ENCODE measurements at places on chromosomes 1 and 21. TPM values are rescaled to one million over a fixed set of nuclear protein-coding genes. Genes with fewer than 3 reads are reported as not detected.
A peak's percentile ranks its signal among the peaks of the same experiment; 100 is the strongest.

- DNase-seq: no peak
Observed at GRCh38 chr21:30979054-30979453, 59.2 kb downstream of the KRTAP19-8 start.

- no peak for DNase-seq
Observed at GRCh38 chr1:55057956-55058298, 18.6 kb downstream of the PCSK9 start.

GRCh38 chr1:18646786-18647410, 16.3 kb downstream of the PAX7 start:
- no peak for DNase-seq

- DNase-seq: no peak
Observed at GRCh38 chr1:25876693-25877077, 1.2 kb upstream of the PAQR7 start.

DNA sequence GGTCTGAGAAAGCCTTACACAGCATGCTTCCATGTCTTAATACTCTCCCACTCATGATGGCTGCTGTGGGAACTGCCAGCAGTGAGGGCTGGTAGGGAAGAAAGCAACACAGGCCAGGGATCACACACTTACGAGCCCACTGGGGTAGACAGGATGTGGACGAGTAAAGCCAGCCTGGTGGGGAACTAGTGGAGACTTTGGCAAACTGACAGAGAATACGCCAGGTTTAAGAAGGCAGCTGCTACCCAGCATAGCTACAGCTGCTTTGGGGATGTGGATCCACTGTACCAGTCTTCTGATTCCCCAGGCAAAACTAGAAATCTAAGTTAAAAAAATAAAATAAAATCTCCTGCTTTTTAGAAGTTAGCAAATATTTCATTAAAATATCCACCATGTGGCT, 664.0 kb downstream of the SMYD3 start:
- DNase-seq: no peak

DNA sequence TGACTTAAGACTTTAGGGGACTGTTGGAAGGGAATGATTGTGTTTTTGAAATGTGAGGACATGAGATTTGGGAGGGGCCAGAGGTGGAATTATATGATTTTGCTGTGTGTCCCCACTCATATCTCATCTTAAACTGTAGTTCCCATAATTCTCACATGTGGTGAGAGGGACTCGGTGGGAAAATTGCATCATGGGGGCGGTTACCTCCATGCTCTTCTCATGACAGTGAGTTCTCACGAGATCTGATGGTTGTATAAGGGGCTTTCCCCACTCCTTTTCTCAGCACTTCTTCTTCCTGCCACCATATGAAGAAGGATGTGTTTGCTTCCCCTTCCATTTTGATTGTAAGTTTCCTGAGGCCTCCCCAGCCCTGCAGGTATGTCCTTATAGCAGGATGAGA, 35.0 kb upstream of the SCAF4 start:
- no peak for DNase-seq

GRCh38 chr1:107277022-107277421, 136.2 kb downstream of the NTNG1 start:
- peak; percentile 22 for DNase-seq

GRCh38 chr1:116152950-116153691, 41.9 kb downstream of the MAB21L3 start:
- no peak for DNase-seq

DNA sequence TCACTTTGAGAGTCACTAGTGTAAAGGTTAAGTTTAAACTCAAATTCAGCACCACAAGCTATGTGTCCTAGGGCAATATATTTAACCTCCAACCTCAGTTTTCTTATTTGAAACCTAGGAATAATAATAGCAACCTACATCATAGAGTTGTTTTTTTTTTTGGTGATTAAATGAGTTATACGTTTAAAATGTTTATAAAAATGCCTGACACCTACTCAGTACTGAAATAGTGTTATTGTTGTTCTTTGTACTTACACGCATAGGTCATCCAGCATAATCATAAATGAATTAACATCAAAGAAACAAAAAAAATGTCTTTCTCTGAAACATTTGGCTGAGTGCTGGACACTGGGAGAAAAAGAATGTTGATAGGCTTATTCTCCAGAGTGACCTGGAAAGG, 266.8 kb upstream of the PRMT6 start:
- no peak for DNase-seq

- peak; percentile 80 for DNase-seq
Observed at GRCh38 chr1:869499-870244, 54.1 kb upstream of the SAMD11 start.

DNA sequence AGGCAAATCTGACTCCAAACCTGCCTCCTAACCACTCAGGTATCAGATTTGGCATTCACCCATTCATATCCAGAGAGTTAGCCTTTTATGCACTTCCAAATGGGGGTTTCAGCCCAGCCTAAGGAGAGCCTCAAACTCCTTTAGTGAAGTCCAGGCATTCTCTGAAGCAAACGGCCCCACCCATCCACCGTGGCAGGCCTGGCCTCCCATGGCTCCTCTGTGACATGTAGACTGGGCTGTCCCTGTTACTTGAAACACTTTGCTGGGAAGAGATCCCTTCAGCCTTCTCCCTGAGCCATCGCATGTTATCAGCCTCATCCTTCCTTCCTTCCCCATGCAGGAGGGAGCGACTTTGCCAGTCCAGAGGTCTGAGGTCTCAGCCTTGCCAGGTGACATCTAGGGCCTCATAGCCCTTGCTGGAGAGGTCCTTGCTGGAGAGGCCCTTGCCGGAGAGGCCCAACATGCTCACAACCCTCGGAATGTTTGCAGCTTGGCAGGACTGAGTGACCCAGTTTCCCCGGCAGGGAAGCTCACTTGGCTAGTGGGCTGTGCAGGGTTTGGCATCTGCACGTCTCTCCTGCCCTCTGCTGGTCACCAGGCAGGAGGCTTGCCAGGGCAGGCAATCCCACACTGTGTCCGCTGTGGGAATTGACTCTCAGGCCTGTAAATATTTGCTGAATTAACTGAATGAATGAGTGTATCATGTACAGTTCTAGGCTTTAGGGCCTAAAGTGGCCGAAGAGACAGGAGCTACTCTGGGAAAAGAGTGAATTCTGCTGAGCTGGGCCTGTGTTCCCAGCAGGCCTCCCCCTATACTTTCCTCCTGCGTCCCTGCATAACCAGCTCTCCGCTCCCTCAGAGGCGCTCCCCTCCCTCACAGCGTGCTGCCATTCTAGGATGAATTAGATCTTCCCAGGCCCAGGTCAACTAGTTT, 26.7 kb upstream of the RBM15 start:
- DNase-seq: peak; percentile 78

DNA sequence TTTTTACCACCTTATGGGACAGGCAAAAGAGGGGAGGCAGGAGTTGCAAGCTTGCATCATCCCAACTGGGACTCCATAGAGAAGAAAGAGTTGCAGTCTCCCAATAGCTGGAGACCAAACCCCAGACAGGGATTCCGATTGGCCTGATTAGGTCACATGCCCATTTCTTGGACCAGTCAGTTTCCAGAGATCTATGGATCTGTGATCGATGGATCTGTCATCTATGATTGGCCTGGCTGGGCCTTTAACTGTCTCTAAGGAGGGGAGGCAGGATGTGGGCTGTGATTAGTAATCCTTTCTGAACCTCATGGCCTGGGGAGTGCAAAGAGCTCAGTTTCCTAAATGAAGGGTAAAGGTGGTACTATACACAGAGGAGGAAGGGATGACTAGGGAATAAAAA, 252.1 kb downstream of the MATN1 start:
- DNase-seq: no peak

- DNase-seq: no peak
Observed at GRCh38 chr1:110880708-110881374, 7.9 kb downstream of the CD53 start.

GRCh38 chr21:44555200-44555875, 3.3 kb downstream of the KRTAP10-3 start:
- DNase-seq: no peak

DNA sequence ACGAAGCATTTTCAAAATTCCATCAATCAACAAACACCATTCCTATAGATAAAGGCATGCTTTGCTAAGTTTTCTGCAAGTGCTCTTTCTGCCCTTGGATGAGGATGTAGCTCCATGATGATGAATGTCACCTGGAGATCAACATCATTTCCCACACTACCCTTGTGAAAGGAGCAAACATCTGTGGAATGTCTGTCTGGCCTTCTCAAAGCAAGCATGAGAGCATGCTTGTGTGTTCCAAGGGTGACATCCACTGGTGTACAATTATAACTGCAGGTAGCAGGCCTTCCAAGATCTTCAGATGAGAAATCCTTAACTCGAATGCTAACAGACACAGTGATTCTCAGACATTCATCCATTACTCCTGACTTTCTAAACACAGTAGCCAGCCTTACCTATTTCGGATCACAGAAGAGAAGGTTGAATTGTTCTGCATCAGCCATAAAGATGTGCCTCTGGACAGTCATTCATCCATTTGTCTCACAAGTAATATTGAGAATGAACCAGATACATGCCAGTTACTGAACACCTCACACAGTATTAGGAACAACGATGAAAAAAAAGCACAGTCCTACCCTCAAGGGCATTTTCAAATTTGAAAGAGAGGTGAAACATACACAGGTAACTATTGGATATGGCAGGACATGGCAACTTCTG, 162.4 kb downstream of the TPR start:
- DNase-seq: peak; percentile 63

DNA sequence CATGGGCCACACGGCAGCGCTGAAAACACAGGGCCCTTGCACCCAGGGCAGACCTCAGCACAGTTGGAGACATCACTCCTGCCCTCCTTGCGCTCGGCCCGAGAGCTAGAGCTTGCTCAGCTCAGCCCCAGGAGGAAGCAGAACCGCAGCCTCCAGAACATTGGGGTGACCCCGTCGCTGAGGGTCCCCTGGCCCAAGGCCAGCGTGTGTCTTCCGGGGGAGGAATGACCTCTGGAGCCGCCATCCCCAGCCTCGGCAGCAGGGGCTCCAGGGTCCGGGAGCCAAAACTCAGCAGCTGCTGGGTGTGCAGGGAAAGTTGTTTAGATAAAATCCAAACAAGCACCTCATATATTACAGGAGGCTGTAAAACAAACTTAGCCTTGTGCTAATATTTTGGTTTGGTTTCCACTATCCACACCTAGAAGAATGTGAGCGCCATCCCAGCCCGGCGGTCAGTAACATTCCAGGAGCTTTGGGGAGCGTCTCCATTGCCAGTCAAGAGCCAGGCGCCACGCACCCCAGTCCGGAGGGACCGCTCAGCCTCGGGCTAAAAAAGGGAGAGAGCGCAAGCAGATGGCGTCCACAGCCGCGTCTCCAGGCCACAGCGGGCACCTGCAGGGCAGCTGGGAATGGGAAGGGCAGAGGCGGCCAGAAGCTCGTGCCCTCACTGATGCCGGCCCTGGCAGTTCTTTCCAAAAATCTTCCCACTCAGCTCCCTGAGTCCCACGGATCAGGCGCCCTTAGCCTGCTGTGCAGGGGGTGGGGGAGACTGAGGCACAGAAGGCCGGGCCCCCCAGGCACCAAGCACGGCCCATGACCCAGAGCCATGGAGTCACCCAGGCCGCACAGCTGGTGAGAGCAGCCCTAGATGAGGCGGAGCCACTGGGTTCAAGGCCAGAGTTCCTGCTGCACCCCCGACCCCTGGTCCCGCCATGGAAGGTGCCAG, 52.0 kb downstream of the SLX9 start:
- DNase-seq: no peak

- no peak for DNase-seq
Observed at GRCh38 chr1:208061632-208062031, 150.7 kb upstream of the CD34 start.

DNA sequence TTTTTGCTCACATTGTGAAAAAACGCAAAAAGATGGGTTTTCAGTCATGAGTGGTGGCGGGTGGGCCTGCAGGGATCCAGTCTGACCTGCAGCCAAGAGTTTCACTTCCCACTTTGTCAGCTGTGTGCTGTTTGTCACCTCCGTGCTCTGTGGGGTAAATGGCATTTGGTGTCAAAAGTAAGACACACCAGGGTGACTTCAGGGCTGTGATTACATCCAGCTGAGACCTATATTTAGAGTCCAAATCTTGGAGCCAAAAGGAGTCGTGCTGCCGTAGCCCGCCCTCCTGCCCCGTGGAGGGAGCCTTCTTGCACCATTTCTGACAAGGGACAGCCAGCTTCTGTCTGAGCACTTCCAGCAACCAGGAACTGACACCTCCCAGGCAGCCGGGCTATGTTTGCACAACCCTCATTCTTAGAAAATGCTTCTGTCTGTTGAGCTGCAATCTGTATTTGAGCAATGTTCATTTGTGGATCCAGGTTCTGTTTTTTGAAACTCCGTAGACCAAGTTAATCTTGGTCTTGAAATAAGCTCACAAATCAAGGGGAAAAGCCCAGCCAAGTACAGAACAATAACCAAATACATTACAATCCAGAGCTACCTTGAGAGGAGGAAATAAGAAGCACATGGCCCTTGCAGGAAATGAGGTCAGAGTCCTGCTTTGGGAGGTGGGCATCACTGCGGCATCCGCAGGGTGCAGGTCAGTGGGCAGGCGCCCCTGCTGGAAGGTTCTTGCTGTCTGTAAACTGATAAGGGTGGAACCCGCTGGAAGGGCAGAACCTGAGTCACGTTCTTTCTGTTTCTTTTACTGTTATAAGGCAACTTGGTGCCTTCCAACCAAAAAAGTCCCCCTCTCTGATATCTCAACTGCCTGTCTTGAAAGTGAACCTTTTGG, 14.4 kb downstream of the ABCG1 start:
- peak; percentile 16 for DNase-seq

DNA sequence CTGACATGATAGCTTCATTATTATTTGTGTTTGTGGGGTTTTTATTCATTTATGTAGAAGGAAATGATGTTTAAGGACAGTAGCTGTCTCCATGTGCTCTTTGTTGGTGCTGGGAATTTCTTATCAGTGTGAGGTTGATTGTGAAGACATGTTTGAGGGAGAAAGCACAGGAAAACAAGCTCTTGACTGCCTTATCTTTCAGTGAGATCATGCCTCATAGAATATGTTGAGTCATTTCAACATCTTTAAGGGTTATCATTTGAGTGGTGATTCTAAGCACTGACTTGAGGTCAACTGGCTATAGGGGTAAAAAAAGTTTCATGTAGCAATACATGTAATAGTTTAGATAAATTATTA, 405.1 kb upstream of the ADAMTS5 start:
- DNase-seq: no peak

VSIG8 gene
- total RNA-seq: not detected

PLA2G5 gene
- not detected for total RNA-seq

DCST2 gene
- 1.4 TPM for total RNA-seq

LENEP gene
- total RNA-seq: 1.1 TPM

HSF2BP gene
- total RNA-seq: 0.95 TPM

EPHA10 gene
- 7.8 TPM for total RNA-seq

MYBPHL gene
- not detected for total RNA-seq

LDLRAD2 gene
- total RNA-seq: 0.12 TPM

SMG5 gene
- total RNA-seq: 118 TPM

SPRR1A gene
- not detected for total RNA-seq

RGL1 gene
- total RNA-seq: 2.7 TPM

Data from Calu3 (cell line).